HL-60 (cell line): ENCODE measurements at places on chromosomes 7 and 10.

- no peak for DNase-seq
Observed at GRCh38 chr10:107118866-107119265, 45.6 kb downstream of the SORCS1 start.

DNA sequence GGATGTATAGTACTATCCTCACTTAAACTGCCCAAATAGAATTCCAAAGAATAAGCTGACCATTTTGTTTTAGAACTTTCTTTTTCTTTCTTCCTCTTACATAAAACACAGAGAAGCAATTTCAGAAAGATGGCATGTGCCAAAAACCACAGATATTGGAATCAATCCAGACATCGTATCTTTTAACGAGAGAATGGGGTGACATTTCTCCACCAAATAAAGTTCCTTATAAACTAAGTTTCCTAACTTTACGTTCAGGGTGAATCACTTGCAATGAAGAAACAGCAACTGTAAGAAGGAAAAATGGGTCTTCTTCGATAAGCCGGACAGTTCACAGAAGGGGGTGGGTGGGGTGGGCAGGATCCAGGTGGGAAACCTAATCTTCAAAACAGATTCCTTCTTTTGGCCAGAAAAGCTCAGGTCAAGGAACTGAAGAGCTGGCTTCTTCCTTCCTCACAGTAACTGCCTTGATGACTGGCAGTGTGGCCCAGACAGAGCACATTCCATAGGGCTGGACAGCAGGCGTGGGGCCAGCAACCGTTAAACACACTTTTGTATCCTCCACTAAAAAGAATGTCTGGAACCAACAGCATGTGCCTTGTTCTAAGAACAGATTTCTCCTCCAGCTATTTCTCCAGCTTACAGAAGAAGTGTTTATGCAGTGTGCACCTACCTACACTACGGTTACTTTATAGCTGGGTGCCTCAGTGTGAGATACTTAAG is 31.5 kb downstream of the CREB3L2 start:
- no peak for DNase-seq

GRCh38 chr7:104153287-104153686 is 54.5 kb downstream of the ORC5 start:
- DNase-seq, result no peak

GRCh38 chr10:60291344-60291930 is 98.2 kb downstream of the ANK3 start:
- DNase-seq, result no peak

DNA sequence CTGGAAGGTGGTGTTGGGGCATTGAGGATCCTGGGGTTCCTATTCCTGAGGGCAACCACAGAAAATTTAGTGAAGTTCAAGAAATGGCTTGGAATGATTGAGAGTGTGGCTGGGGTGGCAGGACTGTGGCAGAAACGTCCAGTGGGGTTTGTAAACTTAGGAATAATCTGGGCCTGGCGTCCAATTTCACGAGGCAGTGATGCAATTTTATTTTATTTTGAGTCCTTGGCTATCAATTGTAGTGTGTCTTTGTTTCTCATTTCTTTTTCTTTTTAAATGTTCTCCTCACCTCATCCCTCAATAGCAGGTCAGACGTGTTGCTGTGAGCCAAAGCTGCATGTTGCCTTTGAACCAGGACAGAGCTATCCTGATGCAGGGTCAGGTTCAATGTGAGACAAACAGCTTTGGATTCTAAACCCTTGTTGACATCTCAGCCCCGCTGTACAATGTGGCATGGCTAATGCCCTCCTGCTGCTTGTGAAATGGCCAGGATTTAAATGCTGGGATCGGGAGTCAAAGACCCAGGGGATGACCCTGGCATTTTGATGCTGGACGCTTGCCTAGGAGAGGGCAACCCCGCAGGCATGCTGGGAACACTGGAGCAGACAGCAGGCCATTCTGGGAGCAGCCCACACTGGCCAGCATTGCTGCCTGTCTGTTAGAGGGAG is 64.8 kb downstream of the RBM20 start:
- DNase-seq, result no peak
